ENCODE measurements at places on chromosomes 6 and 20. TPM values are rescaled to one million over a fixed set of nuclear protein-coding genes. Genes with fewer than 3 reads are reported as not detected.

Gene PPP1R16B
- total RNA-seq, result 22.1 TPM

- no peak for DNase-seq
These were observed 463 bp upstream of the HLA-DMB start for GRCh38 chr6:32941214-32941768.

GRCh38 chr6:117483645-117484016 is 1.2 kb downstream of the DCBLD1 start:
- no peak for DNase-seq

- DNase-seq, result no peak
These were observed 344.9 kb upstream of the JAG1 start for GRCh38 chr20:11018668-11019170.
